ENCODE measurements at places on chromosomes 4 and X.

DNA sequence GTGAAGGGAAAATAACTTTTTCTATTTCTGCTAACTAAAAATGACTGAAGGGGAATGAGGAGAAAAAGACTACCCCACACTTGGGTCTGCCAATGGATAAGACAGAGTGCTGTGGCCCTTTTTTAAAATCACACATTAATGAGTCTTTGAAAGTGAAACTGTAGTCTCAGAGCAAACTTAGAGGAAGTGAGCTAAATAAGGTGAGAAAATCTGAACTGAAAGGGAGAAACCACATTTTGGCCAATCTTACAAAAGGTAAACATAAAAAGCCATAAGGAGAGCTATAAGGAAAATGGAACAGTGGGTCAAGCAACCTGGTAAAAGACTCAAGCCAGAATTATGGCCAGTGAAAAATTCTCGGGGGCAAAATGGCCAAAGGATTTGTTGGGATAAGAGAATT lies 755.1 kb upstream of the IGFBP7 start:
- no peak for DNase-seq

GRCh38 chr4:25022766-25023165 lies 8.0 kb downstream of the LGI2 start:
- no peak for DNase-seq

- no peak for DNase-seq
These were observed 66.6 kb upstream of the LIMCH1 start for GRCh38 chr4:41471126-41472071.

GRCh38 chrX:25130619-25131018 lies 114.9 kb upstream of the ARX start:
- DNase-seq, result no peak

- no peak for DNase-seq
These were observed 1081.8 kb upstream of the GRID2 start for GRCh38 chr4:91222014-91222413.

- no peak for DNase-seq
These were observed 4.0 kb upstream of the FATE1 start for GRCh38 chrX:151711787-151712186.

DNA sequence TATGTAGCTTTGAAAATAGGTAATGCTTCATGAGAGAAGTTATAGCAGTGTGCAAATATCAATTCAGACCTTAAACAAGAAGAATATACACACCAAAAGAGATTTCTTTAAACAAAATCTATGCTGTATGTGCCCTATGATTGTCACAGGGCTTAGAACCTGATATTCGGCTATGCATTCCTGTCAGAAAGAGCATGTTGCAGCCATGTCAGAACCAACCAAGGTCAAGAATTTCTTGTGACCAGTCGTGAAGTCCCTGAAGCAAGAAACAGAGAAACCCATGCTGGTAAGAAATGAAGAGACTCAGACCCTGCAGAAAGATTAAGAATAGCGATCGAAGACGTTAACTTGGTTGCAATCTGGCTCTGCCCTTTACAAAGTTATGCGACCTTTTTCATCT lies 210.3 kb upstream of the SPIN4 start:
- DNase-seq, result no peak

DNA sequence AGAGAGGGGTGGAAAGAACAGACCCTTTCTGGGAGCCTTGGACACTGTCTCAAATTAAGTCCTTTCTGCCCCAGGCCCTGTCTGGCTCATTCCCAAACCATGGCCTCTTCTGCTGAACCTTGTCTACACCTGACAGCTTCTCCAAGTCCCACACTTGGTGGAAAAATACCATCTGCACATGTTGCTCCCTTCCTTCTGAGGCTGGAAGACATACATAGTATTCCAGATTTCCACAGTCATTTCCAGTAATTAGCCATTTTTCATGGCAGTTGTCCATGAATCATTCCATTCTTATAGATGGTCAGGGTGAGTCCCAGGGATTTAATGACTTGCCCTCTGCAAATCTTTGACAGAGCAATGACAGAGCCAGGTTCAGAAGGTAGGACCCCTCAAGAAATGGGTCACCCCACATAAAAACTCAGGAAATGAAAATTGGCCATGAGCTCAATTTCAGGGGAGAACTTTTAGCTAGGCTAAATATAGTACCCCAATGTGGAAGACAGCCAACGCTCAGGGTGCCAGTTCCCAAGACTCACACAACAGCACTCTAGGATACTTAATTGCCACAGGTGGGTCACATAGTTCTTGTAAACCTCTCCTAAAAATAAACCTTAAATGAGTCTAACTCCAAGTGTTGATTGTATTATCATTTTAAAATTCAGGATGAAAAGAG lies 16.2 kb upstream of the DAPP1 start:
- DNase-seq, result no peak

DNA sequence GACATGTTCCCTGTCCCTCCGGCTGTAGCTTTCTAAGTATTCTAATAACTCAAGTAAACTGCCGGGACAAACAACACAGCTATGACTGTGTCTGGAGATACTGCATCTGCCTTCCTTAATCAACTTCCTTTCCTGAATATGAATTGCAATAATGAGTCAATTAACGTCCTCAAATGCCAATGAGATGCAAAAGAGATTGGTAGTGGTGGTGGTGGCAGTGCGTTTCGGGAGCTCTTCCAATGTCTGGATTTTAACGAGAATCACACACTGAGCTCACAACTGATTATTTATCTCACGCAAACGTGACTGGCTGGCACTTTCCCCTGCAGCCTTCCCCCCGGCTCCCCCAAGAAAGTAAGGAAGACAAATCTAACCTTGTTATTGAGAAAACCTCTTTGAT lies 226.1 kb upstream of the GK2 start:
- no peak for DNase-seq

DNA sequence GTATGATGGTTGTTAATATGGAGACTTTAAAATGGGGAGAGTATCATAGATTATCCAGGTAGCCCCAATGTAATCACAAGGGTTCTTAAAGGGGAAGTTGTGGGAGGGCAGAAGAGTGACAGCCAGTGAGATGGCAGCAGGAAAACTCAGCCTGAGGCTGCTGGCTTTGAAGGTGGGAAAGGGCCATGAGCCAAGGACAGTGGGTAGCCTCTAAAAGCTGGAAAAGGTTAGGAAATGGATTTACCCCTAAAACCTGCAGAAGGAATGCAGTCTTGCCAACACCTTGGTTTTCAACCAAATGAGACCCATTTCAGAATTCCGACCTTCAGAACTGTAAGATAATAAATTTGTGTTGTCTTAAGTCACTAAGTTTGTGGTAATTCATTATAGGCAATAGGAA lies 68.8 kb upstream of the BLTP1 start:
- DNase-seq, result no peak

DNA sequence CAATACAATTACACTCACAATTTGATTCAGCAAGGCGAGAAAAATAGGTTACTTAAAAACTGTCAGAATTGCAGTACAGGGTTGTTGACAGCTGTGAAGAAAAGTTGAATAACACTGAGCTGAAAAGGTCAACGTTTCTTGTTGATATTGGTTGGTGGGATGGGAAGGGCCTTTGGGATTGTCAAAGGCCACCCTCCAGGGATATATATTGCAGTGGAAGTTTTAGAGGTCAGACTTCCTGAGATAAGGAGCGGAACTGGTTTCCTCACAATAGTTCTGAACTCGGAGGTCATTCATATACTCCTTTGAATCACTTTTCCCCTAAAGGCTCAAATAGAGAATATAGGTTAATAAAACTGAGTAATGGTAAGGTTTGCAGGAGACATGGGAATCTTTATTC lies 417.2 kb downstream of the RAPGEF2 start:
- no peak for DNase-seq

GRCh38 chr4:111393781-111394180 lies 751.5 kb upstream of the FAM241A start:
- no peak for DNase-seq

- no peak for DNase-seq
These were observed 85.5 kb upstream of the ACSL1 start for GRCh38 chr4:184911310-184911709.

DNA sequence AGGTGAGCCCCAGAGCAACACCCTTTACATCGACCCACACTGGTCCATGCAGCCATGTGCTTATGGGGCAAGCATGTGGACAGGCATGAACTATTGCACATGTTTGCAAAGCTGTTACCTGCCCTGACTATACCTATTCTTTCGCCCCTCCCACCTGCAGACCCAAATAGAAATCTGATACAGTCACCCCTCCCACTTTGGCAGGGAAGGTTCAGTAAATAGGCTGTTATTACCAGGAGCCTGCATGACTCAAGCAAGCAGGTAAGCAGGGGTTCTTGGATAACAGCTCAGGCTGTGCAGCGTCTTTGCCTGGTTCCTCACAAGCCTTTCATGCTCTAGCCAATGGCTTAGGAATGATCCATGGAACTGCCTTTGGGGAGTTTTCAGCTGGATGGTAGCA lies 122.7 kb upstream of the DIPK2B start:
- DNase-seq, result no peak

DNA sequence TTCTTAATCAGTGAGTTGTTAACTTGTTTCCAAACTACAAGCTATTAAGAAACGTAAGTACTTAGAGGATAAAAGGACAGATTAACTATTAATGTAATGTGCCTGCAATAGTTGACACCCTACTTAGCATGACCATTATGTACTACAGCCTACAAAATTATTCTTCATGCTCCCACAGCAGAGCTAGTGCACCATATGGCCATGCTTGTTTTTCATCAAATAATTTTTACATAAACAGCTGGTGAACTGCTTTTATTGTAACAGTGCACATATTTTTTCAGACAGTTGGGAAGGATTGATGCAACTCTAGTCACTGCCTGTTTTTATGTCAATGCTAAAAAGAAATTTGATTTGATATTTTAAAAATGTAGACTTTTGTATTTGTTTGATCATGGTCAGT lies 10.2 kb upstream of the MAGEB10 start:
- DNase-seq, result no peak

DNA sequence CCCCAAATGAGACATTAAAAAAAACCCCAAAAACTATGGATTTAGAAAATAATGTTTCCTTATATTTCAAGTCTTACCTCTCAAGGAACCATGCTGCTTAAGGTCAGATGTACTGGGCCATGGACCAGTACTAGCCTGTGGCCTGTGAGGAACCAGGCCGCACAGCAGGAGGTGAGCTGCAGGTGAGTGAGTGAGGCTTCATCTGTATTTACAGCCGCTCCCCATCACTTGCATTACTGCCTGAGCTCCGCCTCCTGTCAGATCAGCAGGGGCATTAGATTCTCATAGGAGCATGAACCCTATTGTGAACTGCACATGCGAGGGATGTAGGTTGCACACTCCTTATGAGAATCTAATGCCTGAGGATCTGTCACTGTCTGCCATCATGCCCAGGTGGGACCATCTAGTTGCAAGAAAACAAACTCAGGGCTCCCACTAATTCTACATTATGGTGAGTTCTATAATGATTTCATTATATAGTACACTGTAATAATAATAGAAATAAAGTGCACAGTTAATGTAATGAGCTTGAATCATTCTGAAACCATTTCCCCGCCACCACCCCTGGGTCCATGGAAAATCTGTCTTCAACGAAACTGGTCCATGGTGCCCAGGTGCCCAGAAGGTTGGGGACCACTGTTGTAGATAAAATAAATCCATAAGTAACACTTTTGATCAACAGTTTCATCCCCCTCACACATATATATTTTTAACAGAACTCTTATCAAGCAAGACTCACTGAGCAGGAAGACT lies 105.3 kb upstream of the CBR4 start:
- DNase-seq, result no peak

DNA sequence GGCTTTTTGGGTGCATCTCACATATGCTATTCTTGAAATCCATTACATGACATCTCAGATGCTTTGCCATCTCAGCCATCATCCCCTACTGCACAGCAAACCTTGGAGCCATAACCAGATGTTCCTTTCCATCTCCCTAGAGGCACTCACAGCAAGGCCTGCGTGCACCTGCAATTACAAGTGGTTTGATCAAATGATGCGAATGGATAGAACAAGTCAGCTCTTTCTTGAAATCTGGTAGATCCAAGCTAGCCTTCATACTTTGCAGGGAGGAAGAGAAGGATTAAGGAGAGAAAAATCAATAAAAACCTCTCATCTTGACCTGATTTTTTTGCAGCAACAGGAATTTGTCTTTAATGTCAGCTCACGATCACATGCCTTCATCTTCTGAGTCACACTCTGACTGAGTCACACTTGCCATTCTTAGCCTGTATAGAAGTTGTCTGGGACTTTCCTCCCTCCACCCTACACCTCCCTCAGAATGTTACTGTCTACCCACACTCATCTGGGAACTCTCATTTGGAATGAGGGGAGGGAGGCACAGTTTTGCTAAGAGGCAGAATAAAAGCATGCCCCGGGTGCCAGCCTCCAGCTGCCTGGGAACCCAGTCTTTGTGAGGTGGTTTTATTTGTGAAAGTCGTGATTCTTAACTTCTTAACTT lies 11.9 kb upstream of the TRIML1 start:
- no peak for DNase-seq

GRCh38 chr4:72111863-72112262 lies 80.1 kb downstream of the NPFFR2 start:
- DNase-seq, result no peak

GRCh38 chr4:146458594-146458993 lies 63.1 kb downstream of the SLC10A7 start:
- no peak for DNase-seq

- no peak for DNase-seq
These were observed 73.6 kb upstream of the DHX15 start for GRCh38 chr4:24657768-24658617.

GRCh38 chr4:101475246-101475645 lies 127.9 kb upstream of the PPP3CA start:
- no peak for DNase-seq

DNA sequence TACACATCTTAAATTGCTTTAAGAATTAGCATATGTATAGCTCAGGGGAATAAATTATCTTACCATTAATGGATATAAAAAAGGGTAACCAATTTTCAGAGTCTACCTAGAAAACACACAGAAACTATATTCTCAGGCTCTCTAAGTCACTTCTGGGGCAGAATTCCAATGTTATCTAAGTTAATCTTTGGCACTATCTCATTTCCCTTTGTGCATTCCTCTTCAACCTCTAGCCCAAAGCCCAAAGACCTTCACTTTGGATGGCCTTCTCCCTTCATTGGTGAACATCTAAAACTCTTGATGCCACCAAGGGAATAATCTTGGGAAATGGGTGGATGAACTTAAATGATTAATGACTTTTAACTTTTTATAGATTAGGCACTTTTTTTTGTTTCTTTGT lies 108.3 kb downstream of the APBB2 start:
- DNase-seq, result no peak

- DNase-seq, result no peak
These were observed 62.7 kb upstream of the HELT start for GRCh38 chr4:184955636-184956035.

Measured in stimulated activated CD4-positive, alpha-beta T cell treated with anti-CD3 and anti-CD28 coated beads, Interleukin-1b, Interleukin-23, amount 100 ng/mL, for 1 hour (primary cell).